ENCODE measurements at places on chromosomes 16 and 17.

GRCh38 chr16:79768276-79768970 lies 167.9 kb upstream of the MAF start:
- DNase-seq = no peak

- DNase-seq = no peak
Observed at GRCh38 chr17:18280766-18281371, 20.4 kb downstream of the MIEF2 start.

GRCh38 chr17:80416940-80417293 lies 1.9 kb downstream of the ENDOV start:
- DNase-seq = no peak

- DNase-seq = no peak
Observed at GRCh38 chr17:65194670-65195334, 57.6 kb downstream of the RGS9 start.

GRCh38 chr17:36602030-36602748 lies 806 bp downstream of the MRM1 start:
- no peak for DNase-seq

DNA sequence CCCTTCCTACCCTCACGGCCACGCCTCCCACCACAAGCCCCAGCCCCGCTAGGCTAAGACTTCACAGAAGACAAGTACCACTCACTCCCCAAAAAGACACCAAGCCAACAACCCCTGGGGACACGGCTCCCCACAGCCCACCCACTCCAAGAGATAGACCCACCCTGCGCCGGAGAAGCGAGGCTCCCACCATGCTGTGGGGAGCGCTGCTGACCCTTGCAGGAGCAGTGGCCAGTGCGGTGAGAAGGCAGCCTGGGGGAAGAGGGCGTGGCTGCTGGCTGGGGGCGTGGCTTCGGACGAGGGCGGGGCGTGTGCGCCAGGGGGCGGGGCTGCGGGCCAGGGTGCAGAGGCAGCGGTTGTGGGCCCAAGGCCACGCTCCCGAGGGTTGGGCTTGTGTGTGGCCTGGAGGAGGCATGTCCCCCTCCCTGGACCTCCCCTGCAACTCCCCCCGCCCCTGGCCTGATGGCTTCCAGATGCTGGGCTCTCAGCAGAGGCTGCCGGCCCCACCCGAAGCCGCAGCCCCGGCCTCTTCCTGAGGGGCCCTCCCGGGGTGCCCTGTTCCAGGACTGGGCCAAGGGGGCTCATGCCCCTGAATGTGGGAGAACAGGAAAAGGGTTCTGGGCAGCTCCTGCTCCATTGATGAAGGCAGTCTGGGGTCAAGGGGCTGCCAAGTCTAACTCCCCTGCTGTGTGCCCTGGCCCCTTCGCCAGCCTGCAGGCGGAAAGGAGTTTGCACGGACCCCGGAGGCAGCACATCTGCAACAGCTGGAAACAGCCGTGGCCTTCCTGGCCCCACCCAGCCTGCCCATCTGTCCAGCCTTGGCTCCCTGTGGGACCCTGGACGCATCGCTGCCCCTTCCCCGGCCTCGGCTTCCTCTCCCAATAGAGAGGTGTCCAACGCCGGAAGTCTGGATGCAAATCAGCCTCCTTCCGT lies 9.1 kb downstream of the TFAP4 start:
- peak; percentile 87 for DNase-seq

DNA sequence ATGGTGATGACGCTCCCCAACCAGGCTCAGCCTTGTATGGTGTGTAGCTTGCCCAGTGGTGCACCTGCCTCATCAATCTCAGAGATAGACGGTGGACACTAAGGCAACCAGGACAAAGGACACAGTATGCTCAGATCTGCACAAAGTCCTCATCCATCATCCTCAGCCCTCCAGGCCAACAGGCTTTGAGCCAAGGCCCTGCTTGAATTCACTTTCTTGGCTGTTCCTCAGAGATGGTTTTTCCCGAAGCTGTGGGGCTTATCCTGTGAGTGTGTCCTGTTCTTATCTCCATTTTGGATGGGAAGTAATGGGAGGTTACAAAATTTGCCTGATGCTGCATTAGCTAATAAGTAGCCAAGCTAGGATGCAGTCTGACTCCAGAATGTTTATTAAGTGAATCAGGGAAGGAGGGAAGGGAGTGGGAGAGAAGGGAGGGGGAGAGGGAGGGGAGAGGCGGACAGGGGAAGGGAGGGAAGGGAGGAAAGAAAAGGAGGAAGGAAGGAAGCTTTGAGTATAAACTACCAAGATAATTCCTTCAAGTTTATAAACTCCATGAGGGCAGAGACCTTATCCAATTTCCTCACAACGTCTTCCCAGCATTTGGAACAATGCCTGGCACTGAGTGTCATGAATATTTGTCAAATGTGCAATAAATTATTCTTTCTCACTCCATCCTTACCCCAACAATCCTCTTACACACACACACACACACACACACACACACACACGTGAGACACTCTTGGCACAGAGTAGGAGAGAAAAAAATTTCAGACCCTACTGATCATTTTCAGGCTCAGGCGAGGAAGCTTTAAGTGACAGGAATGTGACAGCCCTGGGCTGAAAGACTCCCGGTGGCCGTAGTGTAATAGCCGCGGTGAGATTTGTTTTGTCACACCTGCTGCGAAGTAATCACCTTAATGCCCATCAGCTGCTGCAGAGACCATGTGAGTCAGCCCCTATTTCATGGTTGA lies 84.3 kb downstream of the BMERB1 start:
- no peak for DNase-seq

DNA sequence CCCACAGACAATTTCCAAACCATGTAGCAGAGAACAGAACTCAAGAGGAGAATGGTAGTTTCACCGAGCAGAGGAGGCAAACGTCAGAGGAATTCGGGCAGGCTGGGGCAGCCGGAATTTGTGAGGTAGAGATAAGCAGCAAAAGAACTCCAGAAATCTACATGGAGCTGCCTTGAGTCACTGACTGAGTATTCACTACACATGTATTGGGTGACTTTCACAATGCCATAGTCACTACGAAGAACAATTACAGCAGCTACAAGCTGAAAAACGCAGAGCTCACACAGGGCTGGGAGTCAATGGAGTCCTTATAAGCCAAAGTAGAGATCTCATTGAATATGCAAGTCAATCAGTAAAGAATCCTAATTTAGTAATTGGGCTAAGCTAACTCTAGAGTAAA lies 13.4 kb downstream of the CMC2 start:
- DNase-seq = peak; percentile 54
